Left renal pelvis (tissue), 4 donors: ENCODE measurements at places on chromosomes 13 and 19. TPM values are rescaled to one million over a fixed set of nuclear protein-coding genes. Genes with fewer than 3 reads are reported as not detected.

- no peak for DNase-seq
Measured at GRCh38 chr19:42540071-42540553, 11.8 kb upstream of the CEACAM1 start.

DNA sequence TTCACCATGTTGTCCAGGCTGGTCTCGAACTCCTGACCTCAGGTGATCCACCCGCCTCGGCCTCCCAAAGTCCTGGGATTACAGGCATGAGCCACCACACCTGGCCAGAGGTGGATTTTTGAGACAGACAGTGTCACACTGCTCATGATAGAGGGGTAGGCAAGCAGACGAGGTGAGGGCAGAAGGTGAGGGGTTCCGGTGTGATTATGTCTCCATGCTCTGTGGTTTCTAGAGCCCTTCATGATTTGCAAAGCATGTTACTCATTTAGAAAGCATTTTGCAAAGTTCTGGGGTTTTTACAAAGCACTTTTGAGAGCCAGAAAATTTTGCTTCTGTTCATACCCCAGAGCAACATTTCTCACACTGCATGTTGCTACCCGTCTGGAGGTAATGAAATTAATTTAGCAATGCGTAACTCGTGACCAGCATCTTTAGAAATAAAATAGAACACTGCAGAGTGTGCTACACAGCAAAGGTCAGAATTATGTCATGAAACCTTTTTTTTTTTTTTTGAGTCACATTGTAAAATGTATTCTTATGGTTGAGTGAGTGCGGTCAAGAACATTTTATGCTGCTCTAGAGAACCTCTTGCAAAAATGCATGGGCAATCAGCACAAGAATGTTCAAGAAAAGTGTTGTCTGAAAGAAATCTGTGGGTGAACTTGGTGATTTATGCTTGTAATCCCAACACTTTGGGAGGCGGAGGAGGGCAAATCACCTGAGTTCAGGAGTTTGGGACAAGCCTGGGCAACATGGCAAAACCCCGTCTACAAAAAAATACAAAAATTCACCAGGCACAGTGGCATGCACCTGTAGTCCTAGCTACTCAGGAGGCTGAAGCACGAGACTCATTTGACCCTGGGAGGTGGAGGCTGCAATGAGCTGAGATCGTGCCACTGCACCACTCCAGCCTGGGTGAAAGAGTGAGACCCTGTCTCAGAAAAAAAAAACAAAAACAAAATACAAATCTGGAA is 58.0 kb downstream of the MAP4K1 start:
- no peak for DNase-seq

CLIP3 gene
- 59.5 TPM for polyA plus RNA-seq

KLK5 gene
- polyA plus RNA-seq, result 1.4 TPM

- no peak for DNase-seq
Measured at GRCh38 chr13:39417131-39417530, 185.9 kb downstream of the LHFPL6 start.

- DNase-seq, result no peak
Measured at GRCh38 chr13:112057736-112058518, 9.0 kb upstream of the SOX1 start.

ICAM1 gene
- 7.8 TPM for polyA plus RNA-seq

- DNase-seq, result no peak
Measured at GRCh38 chr13:60329221-60329923, 67.6 kb upstream of the TDRD3 start.

ZNF154 gene
- polyA plus RNA-seq, result 30.9 TPM

DNA sequence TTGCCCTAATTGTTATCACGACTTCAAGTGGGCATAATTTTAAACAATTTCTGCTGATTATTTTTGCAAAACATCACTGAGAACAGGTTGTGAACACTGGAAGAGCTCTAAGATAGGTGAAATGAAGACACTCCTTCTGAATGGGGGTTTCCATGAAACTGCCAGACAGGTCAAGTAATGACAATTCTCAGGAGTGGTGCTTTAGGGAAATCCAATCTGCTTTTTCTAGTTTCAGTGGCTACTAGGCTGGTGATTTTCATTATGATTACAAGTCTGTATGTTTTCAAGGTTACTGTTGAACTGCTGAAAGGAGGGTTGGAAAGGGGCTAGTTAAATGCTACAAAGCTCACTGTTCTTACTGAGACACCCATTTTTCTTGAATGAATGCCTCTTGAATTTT is 1724.2 kb downstream of the PCDH9 start:
- no peak for DNase-seq

- DNase-seq, result no peak
Measured at GRCh38 chr19:53158119-53158656, 665 bp downstream of the ZNF347 start.

GRCh38 chr19:4684312-4685095 is 14.4 kb upstream of the MYDGF start:
- DNase-seq, result no peak

DNA sequence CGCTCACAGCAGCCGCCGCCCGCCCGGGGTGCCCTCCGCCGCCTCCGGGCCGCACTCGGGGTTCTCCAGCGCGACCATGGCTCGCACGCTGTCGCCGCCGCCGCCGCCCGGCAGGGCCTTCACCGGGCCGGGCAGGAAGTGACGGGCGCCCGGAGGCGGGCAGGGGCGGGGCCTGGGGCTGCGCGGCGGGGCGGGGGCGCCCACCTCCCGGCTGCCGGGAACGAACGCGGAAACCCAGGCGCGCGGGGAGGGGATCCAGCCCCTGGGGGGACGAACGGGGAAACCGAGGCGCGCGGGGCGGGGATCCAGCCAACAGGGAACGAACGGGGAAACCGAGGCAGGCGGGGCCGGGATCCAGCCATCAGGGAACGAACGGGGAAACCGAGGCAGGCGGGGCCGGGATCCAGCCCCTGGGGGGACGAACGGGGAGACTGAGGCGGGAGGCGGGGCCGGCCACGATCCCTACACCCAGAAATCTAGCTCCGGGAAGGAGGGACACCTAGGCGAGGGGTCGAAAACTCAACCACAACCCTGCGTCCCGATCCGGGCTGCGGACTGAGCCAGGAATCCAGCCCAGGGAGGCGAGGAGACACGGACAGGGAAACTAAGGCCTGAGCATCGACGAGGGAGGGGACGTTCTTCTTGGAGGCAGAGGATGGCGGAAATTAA is at the start of gene R3HDM4:
Gene R3HDM4 (minus strand): TSS at position 140 of the 669 bp plus-strand sequence. CDS start 62 bp downstream, at position 78.
- no peak for DNase-seq

- DNase-seq, result no peak
Measured at GRCh38 chr13:87925006-87925405, 253.8 kb downstream of the SLITRK5 start.

GRCh38 chr19:17420475-17420924 is 653 bp downstream of the MVB12A start:
- DNase-seq, result no peak

GRCh38 chr19:47469363-47469700 is 2.4 kb downstream of the SLC8A2 start:
- no peak for DNase-seq

KL gene
- 50.3 TPM for polyA plus RNA-seq

ATP8A2 gene
- 11.3 TPM for polyA plus RNA-seq

GRCh38 chr13:34777089-34777913 is 164.8 kb upstream of the NBEA start:
- no peak for DNase-seq

DNA sequence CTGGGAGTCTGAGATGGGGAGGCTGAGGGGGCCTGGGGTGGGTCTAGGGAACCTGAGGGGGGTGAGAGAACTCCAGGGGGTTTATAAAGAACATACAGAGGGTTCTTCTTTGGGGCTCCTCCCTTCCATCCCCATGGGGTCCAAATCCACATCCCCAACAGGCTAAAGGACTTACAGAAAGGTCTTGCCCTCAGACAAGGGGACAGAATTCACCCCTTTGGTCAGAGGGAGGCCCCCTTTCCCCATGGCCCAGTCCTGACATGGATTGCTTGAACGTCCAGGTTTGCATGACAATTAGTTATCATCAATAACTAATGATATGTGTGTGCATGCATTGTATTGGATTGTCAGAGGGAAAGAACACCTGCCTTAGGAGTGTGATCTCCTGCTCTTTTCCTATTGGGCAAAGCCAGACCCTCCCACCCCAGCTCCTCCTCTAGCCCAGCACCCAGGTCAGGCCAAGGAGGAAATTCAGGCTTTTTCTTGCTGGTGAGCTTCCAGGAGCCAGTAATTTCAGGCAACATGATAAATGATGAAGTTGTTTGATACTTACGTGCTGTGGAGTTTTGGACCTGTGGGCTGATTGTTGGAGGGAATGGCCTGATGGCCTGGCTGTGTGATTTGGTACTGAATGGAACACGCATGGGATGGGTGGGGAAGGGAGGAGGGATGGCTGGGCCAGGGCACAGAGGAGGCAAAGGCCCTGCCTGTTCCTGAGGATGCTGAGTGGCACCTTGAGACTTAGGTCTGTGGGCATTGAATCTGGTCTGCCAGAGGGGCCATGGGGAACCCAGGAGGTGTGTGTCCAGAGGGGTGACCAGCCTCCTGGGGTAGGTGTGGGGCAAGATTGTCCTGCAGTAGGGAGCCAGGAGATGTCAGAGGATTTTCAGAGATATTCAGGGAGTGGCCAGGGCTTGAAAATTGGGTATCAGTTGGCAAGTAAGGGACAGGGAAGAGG is 1.1 kb downstream of the KLHL26 start:
- no peak for DNase-seq

ZNF699 gene
- polyA plus RNA-seq, result 7.5 TPM

MIDN gene
- polyA plus RNA-seq, result 45.4 TPM

FGF21 gene
- not detected for polyA plus RNA-seq

DNA sequence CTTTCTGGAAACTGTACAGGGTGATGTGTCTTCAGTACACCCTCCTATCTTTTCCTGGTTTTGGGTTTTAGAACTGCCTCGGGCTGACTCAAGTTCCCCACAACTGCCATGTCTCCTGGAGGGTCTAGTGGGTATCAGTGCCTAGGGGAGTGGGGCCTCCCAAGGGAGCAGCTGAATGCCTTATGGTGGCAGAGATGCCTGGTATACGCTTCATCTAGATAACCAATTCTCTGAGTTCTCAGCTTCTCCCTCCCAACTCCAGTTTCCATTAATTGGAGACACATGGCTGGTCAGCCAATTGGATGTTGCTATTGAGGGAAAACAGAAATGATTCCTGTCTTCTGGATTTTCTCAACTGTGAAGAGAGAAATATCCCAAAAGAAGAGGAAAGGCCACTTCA is 12.8 kb downstream of the ZNF439 start:
- DNase-seq, result no peak

IRGC gene
- not detected for polyA plus RNA-seq

RYR1 gene
- 5.4 TPM for polyA plus RNA-seq

GRCh38 chr19:13427273-13428051 is 78.8 kb downstream of the CACNA1A start:
- no peak for DNase-seq

DNA sequence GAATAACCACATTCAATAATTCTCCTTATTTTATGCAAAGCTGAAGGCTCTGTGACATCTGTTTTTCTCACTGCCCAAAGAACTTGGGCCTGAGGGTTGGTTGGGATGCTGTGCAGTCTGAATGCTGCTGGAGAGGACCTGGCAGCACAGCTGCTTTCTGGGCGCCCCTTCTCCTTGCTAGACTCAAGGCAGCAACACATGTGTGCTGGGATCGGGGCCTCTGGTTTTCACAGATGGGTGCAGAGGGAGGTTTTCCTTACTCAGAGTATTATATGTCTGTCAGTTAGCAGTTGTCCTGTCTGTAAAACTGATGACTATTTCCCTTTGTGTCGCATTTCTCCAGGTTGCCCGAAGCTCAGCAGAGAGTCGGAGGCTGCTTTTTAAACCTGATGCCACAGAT is 53.2 kb upstream of the TEX29 start:
- DNase-seq, result no peak
